GM20000 (cell line): ENCODE measurements at places on chromosomes 16 and 17.

GRCh38 chr17:44069974-44070454 lies 521 bp upstream of the G6PC3 start:
- no peak for DNase-seq

DNA sequence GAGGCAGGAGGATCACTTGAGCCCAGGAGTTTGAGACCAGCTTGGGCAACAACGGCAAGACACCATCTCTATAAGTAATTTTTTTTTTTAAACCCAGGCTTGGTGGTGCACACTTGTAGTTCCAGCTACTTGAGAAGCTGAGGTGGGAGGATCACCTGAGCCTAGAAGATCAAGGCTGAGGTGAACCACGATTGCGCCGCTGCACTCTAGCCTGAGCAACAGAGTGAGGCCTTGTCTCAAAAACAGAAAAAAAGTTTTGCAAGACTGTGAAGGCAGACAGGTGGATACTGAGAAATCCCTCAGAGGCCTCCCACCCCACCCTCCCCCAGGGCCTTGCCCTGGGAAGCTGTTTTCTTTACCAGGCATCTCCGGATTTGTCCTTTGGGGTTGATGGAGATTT lies 125.4 kb downstream of the MGAT5B start:
- no peak for DNase-seq

- DNase-seq, result no peak
Measured at GRCh38 chr17:74445158-74445557, 13.3 kb downstream of the GPRC5C start.

- no peak for DNase-seq
Measured at GRCh38 chr16:65015599-65015998, 106.3 kb downstream of the CDH11 start.

- no peak for DNase-seq
Measured at GRCh38 chr16:68564382-68564985, 25.4 kb downstream of the ZFP90 start.

DNA sequence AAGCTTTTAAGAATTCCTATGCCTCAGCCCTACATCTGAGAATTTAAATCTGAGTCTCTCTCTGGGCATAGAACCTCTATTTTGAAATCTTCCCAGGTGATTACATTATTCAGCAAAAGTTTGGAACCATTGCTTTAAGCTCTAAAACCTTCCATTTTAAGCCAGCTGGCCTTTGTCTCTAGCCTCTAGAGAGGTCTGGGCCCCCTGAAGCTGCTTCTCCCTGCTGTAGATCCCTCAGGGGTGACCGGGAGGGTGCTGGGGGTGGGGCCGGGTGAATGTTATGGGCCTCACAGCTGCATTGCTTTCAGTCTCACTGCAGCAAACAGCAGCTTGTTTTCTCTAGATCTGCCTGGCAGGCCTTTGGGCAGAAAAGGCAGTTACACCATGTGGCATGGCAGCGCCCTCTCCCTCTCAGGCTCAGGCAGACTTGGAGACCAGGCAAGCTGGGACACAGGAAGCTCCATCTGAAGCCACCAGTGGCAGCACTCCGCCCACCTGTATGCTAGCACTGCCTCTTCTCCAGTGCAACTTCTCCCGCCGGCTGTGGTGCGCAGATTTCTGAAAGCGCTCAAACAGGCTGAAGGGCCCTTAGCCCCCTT lies 66.3 kb downstream of the MPRIP start:
- no peak for DNase-seq

DNA sequence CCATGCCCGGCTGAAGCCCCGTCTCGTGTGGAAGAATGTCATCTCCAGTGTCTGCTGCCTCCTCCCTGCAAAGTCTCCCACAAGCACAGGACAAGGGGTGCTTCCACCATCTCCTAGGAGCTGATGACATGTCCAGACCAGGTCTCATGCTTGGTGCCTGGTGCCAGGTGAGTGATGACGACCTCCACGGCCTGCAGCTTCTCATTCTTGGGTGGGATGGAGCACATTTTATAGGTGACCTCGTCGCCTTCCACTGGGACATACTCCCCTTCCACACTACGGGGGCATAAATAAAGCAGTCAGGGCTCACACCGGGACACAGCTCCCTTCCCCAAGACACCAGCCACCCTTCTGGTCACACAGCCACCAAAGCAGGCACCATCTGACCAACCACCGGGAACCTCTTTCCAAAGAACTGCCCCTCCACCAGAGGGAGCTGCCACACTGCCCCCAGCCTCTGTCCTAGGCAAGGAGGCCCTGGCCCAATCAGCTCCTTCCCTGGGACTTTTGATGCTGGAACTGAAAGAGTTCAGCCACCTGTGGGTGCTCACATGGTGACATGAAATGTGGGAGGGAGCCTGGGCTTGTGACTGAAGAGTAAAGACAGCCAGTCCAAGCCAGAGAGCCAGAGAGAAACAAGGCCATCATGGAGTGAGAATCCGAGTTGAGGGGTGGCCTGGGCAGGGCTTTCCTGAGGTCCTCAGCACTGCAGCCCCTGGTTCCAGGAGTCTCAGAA lies 13.6 kb downstream of the CARHSP1 start:
- no peak for DNase-seq

DNA sequence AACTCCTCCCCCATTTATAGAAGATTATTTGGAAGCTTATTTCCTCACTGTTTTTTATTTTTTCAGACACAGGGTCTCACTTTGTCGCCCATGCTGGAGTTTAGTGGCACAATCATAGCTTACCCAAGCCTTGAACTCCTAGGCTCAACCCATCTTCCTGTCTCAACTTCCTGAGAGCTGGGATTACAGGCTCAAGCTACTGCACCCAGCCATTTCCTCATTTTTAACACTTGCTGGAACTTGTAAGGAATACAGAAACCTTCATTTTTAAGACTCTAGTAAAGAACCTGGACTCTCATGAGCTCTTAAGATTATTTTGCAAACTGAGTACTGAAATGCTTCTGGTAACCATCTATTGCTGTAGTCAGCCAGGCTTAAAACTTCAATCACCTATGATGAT lies 29.9 kb downstream of the KANSL1 start:
- DNase-seq, result no peak

GRCh38 chr17:14417336-14417735 lies 116.5 kb downstream of the HS3ST3B1 start:
- DNase-seq, result no peak

- no peak for DNase-seq
Measured at GRCh38 chr17:68591583-68591982, 9.6 kb downstream of the FAM20A start.

DNA sequence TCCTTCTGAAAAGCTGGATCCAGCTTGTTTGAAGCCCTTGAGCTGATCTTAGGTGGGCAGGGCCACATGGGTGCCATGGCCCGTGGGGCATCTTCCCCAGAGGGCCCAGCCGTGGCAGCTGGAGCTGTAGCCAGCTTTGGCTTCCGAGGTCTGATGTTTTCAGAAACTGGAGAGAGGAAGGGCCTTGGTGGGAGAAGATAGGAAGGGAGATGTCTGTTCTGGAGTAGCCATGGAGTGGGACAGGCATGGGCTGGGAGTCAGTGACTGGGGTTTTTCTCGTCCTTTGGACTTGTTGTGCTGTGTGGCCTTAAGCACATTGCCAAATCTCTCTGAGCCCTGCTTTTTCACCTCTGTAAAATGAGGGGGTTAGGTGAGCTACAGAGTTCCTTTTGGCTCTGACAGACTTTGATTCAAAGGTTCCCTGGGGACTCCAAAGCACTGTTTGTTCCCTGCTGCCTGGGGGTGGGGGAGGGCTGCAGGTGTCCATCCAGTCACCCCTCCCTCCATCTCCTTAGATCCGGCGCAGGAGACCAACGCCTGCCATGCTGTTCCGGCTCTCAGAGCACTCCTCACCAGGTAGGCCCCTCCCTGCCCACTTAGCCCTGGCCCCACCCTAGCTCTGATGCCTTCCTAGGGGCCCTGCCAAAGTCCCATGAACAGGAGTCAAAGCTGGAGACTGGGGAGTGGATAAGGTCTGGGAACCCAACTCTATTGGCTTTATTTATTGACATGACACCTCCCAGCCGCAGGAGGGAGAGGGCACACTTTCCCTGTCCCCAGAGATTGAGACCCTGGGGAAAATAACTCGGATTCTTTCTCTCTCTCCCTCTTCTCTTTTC lies 2.1 kb downstream of the PPP1R1B start:
- no peak for DNase-seq

GRCh38 chr16:85981826-85982562 lies 83.0 kb downstream of the IRF8 start:
- no peak for DNase-seq

DNA sequence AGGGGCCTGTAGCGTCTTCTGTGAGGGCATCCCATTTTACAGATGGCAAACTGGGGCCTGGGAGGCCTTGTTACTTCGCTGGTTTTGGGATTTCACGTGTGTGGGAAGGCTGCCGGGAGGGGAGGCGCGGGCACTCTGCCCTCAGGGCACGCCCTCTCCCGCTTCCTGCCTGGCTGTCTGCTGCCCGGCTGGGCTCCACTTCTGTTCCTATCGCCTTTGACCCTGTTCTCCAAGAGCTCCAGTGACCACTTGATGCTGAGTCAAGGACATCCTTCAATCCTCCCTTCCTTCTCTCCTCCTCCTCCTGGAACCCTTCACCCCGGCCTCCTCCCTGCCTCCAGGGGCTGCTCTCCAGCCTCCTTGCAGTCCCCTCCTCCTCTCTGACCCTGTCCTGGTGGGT lies 16.0 kb downstream of the SPNS3 start:
- DNase-seq, result no peak
